ENCODE measurements at places on chromosomes 5 and 9.

DNA sequence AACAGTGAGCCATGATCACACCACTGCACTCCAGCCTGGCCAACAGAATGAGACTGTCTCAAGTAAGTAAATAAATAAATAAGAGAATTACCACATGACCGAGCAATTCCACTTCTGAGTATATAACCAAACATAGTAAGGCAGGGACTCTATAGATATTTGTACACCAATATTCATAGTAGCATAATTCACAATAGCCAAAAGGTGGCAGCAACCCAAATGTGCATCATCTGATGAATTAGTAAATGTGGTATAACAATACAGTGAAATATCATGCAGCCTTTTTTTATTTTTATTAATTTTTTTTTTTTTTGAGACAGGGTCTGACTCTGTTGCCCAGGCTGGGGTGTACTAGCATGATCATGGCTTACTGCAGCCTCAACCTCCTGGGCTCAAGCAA lies 33.1 kb downstream of the ALDH7A1 start:
- DNase-seq = peak; percentile 14

DNA sequence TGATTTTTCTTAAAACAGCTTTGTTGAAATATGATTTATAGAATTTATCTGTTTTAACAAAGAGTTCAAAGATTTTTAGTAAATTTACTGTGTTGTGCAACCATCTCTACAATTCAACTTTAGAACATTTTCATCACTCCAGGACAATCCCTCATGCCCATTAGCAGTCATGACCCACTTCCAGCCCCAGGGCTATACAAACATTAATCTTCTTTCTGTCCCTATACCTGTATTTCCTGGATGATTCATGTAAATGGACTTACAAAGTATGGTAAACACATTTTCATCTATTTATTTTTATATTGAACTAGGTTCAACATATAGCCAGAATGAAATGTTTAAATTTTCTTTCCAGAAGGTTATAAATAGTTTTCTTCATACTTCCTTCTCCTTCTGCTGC lies 127.8 kb upstream of the CCDC180 start:
- no peak for DNase-seq

DNA sequence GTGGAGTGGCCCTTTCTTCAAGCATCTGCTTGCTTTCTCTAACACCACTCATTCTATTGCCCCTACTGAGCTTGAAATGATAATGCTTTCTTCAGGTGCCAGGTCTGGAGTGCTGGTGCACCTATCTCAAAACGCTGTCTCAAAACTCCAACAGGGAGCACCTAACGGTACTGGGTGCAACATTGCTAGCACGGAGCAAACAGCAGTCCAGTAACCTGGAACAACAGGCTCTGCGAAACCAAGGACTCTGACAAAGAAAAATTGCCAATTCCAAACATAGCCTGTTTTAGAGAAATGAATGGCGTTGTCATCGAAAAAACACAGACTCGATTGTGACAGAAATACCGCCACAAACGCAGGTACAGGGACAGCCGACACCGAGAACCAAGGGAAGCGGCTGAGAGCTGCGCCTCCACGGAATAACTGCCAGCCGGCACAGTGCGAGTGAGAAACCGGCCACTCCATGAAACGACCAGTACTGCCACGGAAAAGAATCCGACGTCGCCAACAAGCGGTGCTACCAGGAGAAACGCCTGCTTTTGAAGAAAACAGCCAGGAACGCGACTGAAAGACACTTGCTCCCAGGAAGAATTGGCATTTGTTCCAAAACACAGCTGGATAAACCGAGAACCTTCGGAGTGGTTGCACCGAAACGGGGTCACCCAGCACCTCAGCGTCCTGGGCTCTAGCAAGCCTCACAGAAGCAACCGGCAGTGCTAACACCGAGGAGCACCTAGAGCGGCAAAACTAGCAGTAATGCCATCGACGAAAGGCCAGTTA lies 3.1 kb downstream of the ANXA2R start:
- DNase-seq = peak; percentile 51

DNA sequence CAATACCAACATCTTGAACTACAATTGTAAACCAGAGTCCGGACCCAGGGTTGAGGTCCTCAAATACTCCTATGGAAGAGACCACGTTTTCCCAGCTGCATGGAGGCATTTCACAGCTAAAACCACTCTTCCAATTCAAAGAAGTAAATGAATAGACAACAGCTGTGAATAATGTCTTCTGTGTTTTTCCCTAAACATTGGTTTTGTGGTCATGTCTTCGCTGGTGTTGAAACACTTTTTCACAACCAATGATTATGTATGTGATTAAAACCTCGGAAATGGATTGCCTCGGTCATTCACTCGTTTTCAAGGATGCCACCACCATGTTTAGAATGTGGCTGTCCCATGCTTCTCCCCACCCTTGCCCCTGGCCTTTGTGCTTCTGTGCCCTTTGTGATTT lies 9.4 kb upstream of the TENT4A start:
- peak; percentile 61 for DNase-seq

DNA sequence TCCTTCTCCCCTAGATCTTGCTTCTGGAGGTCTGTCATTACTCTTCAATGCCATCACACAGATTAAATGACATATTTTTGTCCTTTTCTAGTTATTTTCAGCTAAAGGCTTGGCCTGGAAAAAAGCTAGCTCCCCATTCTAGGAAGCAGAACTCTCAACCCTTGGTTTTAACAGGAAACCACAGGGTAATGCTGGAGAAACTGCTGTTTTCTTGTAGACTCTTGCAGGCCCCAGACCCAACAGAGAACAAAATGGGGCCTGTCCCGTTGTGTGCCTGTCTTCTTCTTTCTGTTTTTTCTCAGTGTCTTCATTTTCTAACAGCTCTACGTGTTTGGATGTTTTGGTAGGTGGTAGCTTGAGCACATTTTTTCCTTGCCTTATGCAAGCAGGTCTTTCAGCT lies 21.5 kb downstream of the DCANP1 start:
- DNase-seq = no peak

DNA sequence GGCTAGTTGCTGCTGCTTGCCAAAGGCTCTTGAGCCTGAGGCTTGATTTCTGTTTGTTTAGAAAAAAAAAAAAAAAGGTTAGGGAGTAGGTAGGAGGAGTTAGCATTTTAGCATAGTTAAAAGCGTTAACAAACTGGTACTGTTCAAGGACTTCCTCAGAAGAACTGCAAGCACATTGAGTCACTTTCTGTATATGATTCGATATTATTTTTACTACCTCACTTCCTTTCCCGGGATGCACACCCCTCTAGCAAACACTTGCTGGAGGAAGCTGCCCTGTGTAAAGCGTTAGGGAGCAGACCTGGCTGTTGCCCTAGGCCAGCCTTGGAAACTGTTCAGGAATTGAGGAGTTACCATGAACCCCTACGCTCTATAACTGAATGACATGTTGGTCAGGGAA lies 15.7 kb upstream of the CEP120 start:
- peak; percentile 43 for DNase-seq

DNA sequence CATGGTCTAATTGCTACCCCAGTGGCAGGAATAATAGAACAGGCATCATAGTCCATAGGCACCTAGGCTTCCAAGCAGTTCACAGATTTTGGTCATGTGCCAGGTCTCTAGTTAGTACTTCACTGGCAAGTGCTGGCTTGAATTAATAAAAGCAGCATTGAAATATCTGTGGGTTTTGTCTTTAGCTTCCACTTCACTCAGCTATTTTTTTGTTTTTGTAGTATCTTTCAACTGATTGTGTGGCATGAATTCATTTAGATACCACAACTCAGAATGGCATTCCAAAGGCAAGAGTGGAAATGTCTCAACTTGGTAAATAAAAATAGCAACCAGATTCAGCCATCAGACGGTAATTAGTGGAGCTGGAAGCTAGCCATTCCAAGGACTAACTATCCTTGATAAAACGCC lies 27.9 kb upstream of the ITGA2 start:
- DNase-seq = peak; percentile 40

DNA sequence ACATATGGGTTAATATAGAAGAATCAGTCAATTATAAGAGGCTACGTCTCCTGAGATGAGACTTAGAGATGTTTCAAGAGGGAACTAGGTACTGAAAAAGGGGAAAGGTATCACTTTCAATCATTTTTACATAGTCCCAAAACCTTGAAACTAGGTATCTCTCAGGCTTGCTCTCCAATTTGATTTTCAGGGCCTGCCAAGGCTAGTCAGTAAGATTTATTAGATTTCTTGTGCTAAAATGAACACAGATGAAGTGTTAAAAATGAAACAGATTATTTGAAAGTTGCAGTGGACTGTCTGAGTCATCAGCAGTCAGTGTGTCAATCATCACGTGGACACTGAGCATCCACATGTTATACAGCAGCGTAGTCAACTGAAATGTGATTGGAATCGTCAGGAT lies 591.1 kb downstream of the DTWD2 start:
- DNase-seq = no peak

- DNase-seq = no peak
Measured at GRCh38 chr9:90086101-90086511, 481.3 kb downstream of the GADD45G start.

DNA sequence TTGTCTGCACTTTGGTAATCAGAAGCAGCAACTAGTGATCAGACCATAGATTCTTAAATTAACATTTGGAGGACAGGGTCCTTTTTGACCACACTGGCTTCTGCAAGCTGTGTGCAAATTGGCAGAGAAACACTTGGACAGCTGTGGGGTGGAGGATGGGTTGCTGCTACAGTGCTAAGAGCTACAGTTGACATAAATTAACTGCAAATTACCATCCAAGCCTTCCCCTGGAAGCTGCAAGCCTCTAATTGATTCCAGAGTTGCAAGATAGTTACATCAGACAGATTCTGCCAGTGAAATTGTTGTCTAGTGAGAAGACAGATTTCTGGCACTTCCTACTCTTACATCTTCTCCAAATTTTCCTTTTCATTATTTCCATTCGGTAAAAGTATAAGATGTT lies 517.7 kb downstream of the DIRAS2 start:
- DNase-seq = no peak

GRCh38 chr5:167389537-167389936 lies 901.9 kb upstream of the WWC1 start:
- no peak for DNase-seq

GRCh38 chr9:118331622-118332045 lies 627.4 kb downstream of the TLR4 start:
- DNase-seq = peak; percentile 38

GRCh38 chr5:128195316-128195715 lies 111.8 kb downstream of the SLC12A2 start:
- DNase-seq = no peak

DNA sequence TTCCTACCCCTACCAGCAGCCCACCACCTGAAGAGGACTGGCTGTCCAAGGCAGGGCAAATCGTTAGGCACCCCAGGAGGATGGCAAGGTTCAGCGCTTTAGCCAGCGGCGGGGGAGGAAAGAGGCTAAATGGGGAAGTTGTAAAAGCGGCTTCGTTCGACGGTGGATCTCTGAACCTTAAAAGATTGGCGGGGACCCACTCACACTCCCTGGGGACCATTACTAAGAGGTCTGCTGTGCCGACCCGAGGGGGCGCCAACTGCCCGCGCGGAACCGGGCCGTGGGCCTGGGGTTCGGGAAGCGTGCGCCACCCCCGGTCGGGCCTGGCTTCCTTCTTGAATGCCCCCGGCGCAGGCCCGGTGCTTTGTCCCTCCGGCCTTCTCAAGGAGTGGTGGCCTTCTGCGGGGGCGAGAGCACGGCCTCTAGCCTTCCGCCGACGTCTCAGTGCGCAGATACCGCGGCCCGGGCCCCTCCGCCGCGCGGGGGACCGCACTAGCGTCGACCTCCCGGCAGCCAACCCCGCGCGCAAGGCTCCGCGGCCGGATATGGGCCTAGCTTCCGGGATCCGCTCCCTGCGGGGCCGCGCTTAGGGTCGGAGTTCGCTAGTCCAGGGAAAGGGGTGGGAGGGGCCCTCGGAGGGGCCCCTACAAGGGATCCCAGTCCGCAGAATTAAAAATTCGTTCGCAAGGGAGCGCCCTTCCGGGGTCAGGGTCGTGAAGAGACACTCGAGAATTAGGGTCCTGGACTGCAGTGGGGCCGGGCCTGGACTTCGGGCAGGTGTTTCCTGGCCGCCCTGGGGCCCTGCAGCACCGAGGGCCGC lies 10.5 kb downstream of the NR2F1-AS1 start:
- DNase-seq = no peak

- DNase-seq = no peak
Measured at GRCh38 chr9:38022203-38022895, 46.7 kb downstream of the SHB start.

DNA sequence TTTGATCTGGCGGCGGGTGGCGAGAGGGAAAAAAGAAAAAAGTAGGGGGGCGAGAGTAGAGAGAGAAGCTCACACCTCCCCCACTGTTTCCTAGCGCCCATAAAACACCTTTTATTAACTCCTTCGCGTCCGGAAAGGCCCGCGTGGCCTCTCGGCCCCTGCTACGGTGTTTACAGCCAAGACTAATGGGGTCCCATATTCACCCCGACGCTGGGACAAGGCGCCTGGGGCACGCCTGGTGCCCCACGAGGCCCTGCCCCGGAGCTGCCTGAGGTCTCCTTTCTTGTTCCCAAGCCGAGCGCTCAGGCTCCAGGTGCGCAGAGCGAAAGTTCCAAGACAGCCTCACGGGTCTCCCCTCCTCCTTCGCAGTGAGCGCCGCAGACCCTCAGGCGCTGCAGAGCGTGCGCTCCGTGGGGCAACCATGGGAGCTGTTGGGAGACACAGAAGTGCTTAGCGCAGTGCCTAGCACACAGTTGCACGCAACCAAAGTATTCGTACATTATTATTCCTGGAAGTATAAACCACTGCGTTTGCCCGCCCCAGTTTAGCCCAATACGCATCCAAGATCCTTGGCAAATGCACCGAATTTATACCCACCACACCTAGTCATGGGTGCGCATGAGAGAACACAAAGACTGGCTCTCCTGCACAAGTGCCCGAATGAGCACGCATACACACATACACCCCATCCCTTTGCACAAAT lies 4.3 kb downstream of the HAND1 start:
- DNase-seq = no peak

All from iris pigment epithelial cell (primary cell).